RWPE2 (cell line): ENCODE measurements at places on chromosomes 3 and 15.

DNA sequence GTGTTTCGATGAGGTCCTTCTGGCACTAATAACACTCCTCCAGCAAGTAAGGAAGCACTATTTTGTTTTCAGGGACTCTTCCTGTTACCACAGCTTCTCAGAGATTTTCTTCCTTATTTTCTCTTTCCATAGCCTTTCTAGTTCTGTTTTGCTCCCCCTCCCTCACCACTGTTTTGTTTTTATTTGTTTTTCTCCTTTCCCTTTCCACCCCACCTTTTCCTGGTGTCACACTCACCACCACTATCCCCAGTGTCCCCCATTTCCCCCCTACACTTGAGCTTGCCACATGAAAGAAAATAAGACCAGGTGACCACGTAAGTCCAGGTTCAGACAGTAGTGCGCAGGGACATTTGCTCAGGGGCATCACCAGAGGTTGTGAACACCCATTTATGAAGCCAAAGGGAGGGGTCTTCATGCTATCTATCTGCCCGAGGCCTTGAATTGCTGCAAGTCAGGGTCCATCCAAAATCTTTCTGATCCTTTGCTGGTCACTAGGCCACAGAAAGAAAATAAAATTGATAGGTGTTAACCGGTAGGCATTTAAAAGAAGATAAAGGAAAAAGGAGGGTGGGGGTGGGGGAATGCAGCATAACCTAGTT, 1.4 kb upstream of the RFTN1 start:
- DNase-seq, result no peak

DNA sequence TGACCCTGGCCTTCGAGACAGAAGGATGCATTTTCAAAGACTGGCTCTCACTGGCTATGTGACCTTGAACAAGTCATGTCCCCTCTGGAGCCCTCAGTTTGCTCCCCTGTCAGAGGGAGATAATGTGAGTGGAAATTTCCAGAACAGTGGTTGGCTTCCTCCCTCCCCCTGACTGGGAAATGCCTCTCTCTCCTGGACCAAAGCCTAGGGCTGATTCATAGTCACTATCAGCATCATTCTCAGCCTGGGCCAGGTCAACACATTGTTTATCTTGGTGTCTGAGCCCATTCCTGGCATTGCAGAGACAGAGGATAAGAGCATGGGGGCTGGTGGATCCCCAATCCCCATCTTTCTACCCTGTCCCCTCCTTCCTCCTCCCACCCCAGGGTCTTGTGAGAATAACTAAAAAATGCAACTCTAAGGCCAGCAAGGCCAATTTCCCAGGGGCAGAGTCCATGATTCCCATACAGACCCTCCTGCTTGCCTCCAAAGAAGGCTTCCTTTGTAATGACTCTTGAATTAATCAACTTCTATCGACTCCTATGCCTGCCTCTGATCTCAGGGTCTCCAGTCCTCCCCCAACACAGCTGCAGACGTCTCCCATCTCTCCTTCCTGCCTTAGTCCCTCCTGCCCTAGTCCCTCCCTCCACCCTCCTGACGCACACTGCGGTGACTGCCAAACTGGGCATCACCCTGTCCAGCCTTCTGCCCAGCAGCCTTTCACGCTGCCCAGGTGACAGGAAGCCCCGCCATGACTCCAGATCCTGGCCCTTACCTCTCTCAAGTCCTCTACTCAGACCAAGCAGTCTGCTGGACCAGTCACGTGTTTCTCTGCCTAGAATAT, 35.4 kb upstream of the CORO2B start:
- no peak for DNase-seq

GRCh38 chr3:176964661-176965060, 232.6 kb downstream of the TBL1XR1 start:
- no peak for DNase-seq

GRCh38 chr3:160098261-160098908, 109.8 kb downstream of the IL12A start:
- DNase-seq, result no peak

GRCh38 chr15:41558400-41559238, at the start of gene TYRO3:
Gene TYRO3 (plus strand): TSS chr15:41559212. CDS start chr15:41559258, 46 bp downstream.
- no peak for DNase-seq
